ENCODE measurements at places on chromosomes 3 and 15.

DNA sequence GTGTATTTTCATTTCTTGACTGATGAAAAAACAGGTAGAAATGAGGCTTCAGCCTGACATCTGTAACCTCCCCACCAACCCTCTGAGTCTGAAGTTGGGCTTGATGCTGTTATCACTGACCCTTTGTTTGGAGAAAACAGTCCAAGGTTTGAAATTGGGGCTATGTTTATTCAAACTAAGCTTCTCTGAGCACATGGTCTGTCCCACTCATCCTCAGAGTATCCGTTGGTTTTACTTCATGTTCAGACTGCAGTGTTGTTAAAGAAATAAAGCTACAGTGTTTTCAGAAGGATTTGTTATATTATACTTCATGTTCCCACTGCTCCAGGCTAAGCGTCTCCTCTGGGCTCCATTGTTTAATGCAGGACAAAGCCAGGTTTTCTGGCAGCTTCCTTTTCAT is 6.0 kb downstream of the MAPKBP1 start:
- no peak for DNase-seq

GRCh38 chr15:77038312-77039216 is 32.3 kb downstream of the TSPAN3 start:
- DNase-seq = no peak

- DNase-seq = no peak
Observed at GRCh38 chr15:53548236-53548635, 211.2 kb downstream of the WDR72 start.

- no peak for DNase-seq
Observed at GRCh38 chr3:24522146-24522579, 27.5 kb upstream of the THRB start.

- no peak for DNase-seq
Observed at GRCh38 chr3:103195216-103195615, 760.4 kb downstream of the ZPLD1 start.

DNA sequence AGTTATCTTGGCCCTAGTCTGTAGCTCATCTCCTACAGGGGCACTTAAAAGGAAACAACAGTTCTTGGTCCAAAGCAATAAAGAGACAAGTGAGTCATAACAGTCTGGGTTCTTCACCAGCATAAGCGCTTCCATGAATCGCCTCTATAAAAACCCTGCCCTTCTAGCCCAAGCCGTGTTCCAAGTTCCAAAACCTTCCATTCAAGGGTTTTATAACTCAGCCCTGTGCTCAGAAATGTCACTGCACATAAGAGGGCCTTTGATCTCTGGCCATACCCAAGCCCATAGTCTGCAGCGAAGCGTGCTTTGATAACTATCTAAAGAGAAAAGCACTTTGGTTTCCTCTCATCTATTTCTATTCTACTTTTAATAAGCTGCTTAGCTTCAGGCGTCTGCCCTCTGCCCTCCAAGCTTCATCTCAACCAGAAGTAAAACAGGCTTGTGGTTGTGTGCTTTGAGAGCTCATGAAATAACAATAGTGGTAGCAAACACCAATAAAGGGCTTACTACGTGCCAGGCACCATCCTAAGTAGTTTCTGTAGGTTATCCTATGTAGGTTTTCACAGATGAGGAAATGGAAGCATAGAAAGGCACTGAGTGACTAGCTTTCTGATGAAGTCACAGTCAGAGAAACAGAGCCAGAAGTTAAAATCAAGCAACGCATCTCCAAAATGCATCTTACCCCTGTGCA is 64.0 kb upstream of the AKAP13 start:
- DNase-seq = peak; percentile 35

DNA sequence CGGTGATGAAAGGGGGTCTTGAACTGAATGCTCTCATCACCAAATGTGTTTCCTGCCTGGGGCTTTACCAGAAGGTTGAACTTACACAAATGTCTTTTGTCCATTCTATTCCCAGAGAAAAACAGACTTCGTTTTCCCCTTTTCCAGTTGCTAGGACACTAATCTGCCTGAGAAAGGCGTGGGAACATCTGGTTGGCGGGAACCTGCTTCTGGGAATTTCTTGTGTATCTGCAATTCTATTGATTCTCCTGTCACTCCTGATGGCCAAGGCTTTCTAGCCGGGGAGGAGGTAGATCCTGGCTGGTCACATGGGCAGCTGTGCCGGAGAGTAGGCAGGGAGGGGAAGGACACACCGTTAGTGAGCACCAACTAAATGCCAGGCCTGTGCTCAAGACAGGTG is 31.1 kb upstream of the CCDC174 start:
- DNase-seq = no peak

- no peak for DNase-seq
Observed at GRCh38 chr3:4401441-4401840, 65.6 kb downstream of the SUMF1 start.

DNA sequence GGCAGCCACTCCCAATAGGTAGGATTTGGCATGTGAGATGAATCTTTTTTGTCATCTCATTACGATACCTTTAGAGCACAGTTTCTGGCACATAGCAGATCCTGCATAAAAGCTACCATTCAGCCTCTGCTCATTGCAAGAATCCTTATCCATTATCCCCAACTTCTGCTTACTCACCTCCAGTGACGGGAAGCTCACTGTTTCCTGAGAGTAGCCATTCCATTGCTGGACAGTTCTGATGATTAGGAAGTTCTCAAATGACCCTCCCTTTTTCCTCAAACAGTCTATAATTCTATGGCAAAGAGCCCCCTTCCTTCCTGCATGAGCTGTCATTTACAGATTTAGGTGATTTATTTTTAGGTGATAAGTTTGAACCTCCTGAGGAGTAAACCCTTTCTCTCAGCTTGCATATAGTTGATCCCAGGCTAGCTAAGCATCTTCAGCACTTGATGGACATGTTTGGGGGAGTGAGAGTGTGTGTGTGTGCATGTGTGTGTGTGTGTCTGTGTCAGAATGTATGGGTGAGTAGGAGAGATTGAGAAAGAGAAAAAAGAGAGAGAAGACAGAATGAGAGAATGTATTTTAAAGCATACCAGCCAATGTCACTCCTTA is 109.7 kb downstream of the LSM3 start:
- DNase-seq = no peak

DNA sequence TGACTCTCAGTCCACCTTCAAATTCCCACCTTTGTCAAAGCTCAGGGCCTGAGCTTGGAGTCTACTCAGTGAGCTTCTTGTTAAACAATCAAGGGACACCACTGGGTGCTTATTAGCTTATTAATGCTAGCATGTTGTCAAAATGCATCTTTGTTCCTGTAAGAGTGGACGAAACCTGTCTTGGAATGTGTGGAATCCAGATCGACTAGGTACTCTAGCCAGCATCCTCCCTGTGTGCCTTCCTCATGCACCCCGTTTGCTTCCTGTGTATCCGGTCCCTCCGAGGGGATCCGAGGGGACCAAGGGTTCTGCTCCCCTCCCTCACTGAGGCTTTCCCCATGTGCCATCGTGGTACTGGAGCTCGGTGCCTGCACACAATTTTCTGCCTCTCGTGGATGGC is 75.7 kb upstream of the UBE3A start:
- DNase-seq = no peak

- DNase-seq = no peak
Observed at GRCh38 chr15:54082836-54083492, 104.7 kb downstream of the UNC13C start.

GRCh38 chr3:46656778-46657556 is 36.5 kb downstream of the ALS2CL start:
- no peak for DNase-seq

DNA sequence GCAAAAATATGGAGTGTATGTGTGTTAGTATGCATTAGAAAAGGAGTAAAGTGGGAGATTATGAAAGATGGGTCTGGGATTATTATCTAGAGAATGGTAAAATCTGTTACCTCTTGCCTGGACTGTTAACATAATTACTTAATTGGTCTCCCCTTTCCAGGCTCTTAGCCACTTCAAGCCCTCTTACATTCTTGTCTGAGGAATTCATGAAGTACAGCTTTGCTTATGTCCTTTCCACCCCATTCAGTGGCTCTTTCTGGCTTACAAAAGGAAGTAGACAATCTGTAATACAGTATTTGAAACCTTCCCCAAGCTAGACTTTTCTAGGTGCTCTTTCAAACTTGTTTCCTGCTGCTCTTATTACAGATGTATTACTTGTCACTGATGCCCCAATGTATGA is 129.8 kb downstream of the MBNL1 start:
- no peak for DNase-seq

All from CD4-positive, alpha-beta memory T cell (primary cell).